ENCODE measurements at places on chromosomes 2 and 18.

- DNase-seq = no peak
Measured at GRCh38 chr2:74047152-74047551, 62.4 kb downstream of the TET3 start.

GRCh38 chr2:24993406-24994145 lies 21.8 kb upstream of the DNAJC27 start:
- no peak for DNase-seq

DNA sequence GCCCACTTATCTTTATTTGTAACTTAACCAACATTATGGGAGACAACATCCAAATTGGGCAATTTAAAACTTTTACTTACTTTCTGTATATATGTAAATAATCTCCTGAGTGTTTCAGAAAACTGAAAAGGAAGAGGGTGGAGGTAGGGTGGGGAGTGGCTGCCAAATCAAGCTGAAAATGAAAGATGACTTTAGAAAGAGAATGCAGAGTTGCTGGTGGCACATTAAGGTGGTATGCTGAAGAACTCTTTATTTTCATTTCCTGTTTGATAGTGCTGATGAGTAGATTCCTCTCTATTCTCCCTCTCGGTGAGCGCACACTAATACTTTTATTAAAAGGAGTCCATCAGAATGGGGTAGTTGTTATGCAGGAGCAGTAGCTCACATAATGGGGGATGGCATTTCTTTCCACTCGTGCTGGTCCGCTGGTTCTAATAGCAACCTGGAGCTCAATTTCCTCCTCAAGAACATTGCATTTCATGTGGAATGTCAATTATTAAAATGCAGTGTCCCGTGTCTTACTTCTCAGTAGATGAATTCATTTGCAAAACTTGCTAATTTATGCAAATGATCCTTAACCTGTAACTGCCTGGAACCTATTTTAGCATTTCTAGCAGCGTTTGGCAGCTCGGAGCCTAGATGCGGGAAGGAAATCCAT lies 466.9 kb upstream of the HNRNPA3 start:
- DNase-seq = no peak

DNA sequence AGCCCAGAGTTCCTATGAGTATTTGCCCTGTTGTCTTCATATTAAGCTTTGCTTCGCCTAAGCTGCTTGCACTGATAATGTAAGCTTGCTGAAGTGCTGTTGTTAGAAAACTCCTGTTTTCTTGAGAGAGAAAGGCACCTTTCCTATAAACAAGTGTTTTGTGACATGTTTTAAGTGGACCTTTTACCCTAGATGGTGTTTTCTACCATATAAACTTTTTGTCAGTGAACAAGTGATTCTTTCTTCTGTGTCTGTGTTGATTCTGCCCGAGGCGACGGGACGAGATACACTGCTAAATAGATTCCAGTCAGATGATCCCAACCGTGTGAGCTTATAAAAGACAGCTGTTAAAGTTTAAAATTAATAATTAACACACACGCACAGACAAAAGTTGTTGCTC lies 24.1 kb downstream of the CABLES1 start:
- DNase-seq = no peak

- peak; percentile 81 for DNase-seq
Measured at GRCh38 chr2:85852937-85853498, 35.8 kb downstream of the ST3GAL5 start.

DNA sequence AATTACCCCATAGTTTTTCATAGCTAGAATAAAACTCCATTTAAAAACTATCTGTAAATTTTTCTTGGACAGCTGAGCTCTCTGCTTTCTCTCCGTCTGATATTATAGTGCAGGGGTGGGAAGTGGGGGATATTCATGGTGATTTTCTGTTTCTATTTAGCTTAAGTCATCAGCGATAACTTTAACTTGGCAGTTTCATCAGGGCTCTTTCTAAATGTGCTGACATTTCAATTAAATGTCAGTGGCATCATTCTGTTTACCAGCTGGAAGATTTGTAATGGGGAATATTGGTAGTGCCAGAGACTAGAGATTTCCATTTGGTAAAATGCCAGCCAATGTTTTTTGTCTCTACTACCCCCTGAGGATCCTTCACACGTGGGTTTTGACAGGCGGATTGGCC lies 53.5 kb upstream of the CAPN13 start:
- DNase-seq = no peak

DNA sequence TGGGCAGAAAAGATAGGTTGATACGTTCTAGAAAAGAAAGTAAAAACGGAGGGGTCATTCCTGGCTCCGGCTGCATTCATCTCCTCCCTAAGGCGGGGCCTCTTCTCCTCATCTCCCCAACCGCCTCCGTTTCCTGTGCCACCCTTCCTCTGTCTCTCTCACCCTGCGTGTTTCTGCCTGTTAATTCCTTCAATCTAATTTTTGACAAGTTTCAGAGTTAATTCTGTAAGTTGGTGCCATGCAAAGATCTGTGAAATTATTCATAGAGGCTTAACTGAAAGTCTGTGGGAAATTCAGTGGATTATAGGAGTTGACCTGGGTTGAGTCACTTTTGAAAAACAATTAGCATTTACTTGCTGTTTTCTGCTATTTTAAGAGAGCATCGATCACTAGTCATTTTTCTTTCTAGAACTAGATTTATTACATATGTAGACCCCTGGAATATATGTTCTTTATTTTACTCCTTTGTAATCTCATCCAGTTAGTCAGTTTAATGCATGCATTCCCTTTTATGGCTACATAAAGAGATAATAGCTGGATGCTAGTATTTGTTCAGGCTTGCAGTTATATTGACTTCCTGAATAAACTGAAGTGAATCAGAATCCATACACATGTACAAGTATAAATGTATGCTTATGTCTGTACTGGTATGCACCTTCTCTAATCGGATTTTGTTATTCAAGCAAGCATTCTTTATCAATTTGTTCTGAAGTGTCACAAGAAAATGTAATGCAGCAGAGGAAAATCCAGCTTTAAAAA lies 91.1 kb downstream of the EML6 start:
- DNase-seq = no peak

DNA sequence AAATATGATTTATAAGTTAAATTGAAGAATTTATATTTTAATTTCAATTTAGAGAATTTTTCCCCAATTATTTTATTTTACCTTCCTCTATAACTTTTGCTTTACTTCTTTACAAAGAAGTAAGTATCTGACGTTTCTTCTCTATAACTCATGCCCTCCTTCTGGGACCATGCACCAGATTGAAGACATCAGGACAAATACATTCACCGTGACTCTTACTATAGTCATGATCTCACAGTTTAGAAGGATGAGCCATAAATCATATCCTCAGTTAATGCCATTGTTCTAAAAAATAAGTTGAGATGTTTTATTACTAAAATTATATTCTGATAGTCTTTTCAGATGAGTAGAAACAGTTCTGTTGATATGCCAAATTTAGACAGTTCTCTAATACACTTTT lies 279.3 kb downstream of the TMX3 start:
- DNase-seq = no peak

- DNase-seq = no peak
Measured at GRCh38 chr2:209472871-209473270, 49.0 kb downstream of the MAP2 start.

DNA sequence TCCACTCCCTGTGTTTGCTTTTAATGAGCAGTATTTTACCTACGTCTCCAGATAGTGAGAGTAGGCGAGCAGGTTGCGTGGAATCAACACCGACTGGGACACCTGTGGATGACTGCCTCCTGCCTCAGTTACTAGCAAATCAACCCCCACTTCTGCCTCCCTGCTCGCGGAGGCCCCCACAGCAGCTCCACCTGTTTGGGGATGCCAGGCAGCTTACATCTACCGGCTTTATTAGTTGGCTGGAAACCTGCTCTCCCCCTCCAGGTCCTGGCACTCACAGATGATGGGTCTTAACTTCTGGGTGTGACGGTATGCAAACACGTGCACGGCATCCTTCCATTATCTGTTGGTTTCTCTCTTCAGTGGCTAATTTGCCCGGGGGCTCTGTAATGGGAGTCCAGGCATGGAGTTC lies 164.4 kb upstream of the SESTD1 start:
- DNase-seq = no peak

GRCh38 chr2:119552902-119553301 lies 8.7 kb downstream of the CFAP221 start:
- no peak for DNase-seq

GRCh38 chr2:34349527-34349926 lies 750.4 kb upstream of the FAM98A start:
- no peak for DNase-seq

GRCh38 chr2:167785606-167786216 lies 461.7 kb downstream of the STK39 start:
- DNase-seq = no peak

DNA sequence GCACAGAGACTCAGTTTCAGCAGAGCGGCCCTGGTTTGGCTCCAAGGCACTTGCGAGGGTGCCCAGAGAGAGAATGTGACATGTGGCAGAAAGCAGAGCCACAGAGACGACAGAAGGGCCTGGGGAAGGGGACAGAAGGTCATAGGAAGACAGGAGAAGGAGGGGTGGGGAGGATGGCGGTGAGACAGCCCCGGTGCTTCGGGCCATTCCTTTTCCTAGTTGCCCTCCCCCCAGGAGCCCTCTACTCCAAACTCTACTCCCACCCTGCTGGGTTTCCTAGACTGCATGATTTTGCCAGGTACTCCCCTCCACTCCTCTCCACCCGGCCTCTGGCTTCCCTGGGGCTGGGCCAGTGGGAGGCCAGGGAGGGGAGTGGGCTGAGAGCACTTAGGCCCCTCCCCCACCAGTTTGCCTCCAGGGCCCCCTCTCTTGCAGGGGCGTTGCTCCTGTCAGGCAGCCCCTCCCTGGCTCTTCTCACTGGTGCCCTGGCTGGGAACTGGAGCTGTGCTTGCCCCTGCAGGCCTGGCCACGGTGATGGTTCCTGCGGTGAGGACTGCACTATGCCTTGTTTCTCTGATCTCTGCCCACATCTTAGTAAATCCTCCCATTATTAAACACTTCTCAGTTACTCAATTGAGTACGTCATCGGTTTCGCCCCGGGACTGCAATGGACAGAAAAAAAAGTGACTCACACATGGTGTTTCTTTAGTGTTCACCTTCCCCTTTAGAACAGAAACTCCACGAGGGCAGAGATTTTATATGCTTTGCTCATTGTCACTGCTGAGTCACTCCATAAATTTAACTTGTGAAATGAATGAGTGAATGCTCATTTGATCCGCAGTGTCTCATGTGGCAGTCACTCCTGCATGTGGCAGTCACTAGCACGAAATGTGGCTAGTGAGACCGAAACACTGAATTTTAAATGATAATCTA lies 58.7 kb upstream of the SP3 start:
- DNase-seq = no peak

DNA sequence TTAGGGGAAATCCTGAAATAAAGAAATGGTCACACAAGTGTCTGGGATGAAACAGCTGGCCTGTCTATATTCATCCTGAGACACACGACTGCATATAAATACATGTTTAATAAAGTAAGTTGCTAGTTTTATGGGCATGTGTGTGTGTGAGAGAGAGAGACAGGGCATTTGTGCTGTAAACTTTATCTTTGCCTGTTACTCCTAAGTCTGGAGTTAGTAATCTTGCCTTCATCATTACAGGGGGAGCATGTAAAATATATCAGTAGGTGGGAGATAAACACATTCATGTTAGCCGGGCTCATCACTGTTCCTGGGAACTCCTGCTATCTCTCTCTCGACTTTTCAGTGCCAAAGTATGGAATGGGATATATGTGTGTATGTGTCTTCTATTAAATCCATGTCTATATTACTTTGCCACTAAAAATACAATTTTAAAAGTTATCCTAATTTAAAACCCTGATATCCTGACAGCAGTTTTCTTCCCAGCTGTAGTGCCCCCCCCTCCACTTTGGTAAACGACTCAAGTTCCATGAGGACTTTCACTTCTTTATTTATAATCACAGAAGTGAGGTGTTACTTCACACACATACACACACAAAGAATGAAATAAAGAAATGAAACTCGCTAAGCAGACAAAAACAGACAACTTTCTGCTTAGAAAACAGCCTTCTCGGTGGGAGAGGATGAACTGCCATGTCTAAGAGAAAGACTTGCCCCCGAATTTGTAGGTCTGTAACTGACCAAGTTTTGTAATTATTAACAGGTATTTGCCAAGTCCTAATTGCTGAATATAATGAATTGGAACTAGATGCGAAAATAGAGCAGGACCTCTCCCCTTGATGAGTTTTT lies 947 bp downstream of the ZEB2 start:
- DNase-seq = no peak

- DNase-seq = no peak
Measured at GRCh38 chr2:145350011-145350410, 830.1 kb upstream of the ZEB2 start.

- DNase-seq = no peak
Measured at GRCh38 chr2:226135861-226136548, 663.6 kb downstream of the IRS1 start.

- DNase-seq = no peak
Measured at GRCh38 chr18:54193786-54194185, 30.7 kb downstream of the MBD2 start.

GRCh38 chr2:185202381-185202780 lies 536.2 kb upstream of the FSIP2 start:
- DNase-seq = no peak

GRCh38 chr2:165793161-165793778 lies 777 bp downstream of the GALNT3 start:
- no peak for DNase-seq

- no peak for DNase-seq
Measured at GRCh38 chr2:18925296-18925695, 335.9 kb upstream of the NT5C1B start.

GRCh38 chr18:31574359-31574758 lies 17.3 kb upstream of the TTR start:
- no peak for DNase-seq

DNA sequence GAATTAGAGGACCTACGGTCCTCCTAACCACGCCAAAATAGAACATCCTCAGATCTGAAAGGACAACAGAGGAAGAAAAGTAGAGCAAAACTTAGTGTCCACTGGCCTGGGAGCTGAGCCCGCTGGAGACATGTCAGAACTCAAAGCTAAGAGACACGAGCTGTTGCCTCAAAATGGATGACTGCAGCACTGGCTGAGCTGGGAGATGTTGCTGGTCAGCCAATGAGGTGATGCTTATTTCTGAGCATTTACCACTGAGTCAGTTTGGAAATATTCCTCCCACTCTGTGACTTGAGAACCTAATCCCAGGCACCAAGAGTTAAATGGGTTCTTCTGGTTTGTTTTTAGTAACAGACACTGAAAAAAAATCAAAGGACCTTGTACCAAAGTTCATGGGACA lies 32.6 kb downstream of the FBXO15 start:
- DNase-seq = no peak

DNA sequence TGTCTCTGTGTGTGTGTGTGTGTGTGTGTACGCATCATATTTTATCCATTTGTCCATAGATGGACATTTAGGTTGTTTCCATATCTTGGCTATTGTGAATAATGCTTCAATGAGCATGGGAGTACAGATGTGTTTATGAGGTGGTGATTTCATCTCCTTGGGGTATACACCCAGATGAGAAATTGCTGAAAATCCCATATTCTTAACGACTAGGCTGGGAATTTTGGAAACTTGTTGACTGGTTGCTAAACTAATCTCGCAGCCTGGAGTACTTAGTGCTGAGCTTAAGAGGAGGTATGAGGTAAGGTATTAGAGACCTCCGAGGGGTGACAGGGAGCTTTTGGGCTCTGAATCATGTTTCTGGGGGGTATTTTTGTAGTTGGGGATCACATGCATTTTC lies 66.0 kb upstream of the SPRED2 start:
- DNase-seq = no peak

GRCh38 chr2:84283506-84283905 lies 175.6 kb downstream of the SUCLG1 start:
- no peak for DNase-seq
